ENCODE measurements at places on chromosomes 2 and 18.

GRCh38 chr2:76667821-76668271 is 854.3 kb downstream of the LRRTM4 start:
- DNase-seq = no peak

- no peak for DNase-seq
Measured at GRCh38 chr2:154688373-154688772, 10.1 kb upstream of the KCNJ3 start.

GRCh38 chr2:201860636-201861066 is 54.3 kb downstream of the CDK15 start:
- no peak for DNase-seq

GRCh38 chr2:180730976-180731375 is 249.4 kb upstream of the UBE2E3 start:
- DNase-seq = no peak

- no peak for DNase-seq
Measured at GRCh38 chr2:160363055-160363454, 130.6 kb downstream of the RBMS1 start.

DNA sequence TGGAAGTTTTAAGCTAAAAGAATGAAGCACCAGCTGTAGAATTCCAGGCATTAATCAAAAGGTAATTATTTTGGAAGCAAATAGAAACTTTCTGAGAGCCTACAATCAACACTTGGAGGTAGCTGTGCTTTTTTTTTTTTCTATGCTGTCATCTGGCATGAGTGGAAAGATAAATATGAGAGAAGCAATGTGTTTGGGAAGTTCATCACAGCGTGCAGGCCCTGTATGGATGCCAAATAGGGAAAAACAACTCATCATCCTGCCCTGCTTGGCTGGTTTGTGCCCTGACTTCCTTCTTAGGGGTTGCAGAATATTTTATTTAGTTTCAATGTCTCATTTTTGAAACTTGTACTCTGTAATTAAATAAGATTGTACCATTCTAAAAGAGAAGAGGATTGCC is 437.4 kb downstream of the PIK3C3 start:
- no peak for DNase-seq

DNA sequence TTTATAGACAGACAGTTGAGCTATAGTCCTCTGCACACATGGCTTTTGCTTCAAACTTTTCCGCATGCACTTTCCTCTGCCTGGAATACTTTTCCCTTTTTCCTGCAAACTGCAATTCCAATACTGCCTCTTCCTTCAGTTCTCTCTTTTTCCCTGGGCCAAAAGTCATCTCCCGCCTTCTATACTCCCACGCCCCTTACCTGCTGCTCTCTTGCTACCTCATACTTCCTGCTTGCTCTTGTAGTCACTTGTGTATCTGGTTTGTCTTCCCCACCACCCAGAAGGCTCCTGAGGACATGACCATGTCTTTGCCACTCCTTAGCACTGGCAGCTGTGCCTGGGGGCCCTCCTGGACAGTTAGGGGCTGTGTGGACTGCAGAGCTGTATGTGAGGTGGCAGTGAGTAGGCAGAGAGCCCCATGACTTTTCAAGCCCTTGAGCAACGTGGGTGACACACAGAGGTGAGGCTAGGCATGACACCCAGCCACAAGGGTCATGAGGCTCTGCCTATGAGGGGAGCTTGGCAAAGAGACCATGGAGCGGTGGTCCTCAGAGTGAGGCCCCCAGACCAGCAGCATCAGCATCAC is 23.2 kb downstream of the SPEG start:
- no peak for DNase-seq

- DNase-seq = no peak
Measured at GRCh38 chr18:54330768-54331548, 26.7 kb downstream of the STARD6 start.

- no peak for DNase-seq
Measured at GRCh38 chr2:230234122-230234722, 8.7 kb downstream of the SP140 start.

DNA sequence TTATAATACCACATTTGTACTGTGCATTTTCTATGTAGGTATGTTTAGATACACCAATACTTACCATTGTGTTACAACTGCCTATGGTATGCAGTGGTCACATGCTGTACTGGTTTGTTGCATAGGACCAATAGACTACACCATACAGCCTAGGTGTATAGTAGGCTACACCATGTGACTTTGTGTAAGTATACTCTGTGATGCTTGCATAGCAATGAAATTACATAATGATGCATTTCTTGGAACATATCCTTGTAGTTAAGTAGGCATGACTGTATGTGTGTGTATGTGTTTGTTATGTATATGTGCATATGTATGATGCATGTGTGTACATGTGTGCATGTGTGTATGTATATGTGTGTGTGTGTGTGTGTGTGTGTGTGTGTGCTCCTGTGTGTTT is 157.6 kb downstream of the TDRD15 start:
- DNase-seq = no peak

GRCh38 chr2:9077691-9078090 is 74.2 kb upstream of the MBOAT2 start:
- no peak for DNase-seq

GRCh38 chr18:44133483-44133882 is 547.2 kb upstream of the SETBP1 start:
- no peak for DNase-seq

DNA sequence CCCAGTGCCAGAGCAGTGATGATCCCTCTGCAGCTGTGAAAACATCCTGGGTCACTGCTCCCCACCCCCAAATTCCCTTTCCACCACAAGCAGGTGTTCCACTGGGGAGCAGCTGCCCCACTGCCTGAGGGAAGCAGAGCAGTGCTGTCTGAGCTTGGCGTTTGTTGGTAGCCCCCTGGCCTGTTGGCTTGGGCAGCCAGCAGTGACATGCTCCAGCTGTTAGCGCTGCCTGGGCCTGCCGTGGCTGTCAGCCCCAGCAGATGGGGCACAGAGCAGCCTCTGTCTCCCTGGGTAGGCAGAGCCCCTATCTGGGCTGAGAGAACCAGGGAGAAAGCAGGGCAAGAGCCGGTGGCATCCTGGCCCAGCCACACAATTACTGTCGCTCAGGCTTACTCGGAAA is 247.7 kb downstream of the GLI2 start:
- no peak for DNase-seq

DNA sequence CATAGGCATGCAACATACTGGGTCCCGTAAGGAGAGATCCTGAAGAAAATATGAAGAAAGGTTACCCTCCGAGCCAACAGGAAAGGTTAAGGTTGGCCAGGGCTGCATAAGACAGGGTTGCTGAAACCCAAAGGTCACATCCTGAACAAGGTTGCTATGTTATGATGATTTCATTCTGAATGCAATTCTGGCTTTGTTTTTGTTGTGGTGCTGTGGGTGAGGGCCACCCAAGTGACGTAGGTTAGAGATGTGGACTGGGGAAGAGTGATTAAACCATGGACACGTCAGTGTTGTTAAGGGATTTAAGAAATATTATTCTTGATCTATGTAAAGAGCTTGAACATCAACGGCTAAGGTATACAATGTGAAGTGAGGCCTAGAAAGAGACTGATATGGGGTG is 60.0 kb downstream of the ZEB2 start:
- DNase-seq = no peak

DNA sequence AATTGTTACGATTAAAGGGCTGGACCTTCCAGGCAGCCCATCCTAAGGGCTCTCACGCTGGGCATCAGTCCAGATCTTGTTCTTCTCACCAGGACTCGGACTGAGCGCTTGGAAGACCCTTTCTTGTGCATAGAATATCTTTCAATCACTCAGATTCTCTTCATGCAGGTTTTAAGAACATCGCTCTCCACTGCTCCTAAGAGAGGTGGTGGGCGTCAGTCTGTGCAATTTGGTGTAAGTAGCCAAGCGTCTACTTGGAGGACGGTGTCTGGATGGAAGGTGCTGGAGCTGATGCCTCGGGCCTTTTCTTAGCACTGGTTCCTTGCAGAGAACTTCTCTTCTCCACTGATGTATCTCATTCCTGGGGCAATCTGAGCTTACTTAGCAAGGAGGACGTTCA is 68.7 kb downstream of the ASB1 start:
- no peak for DNase-seq

- DNase-seq = peak; percentile 47
Measured at GRCh38 chr2:218292048-218293014, at the start of gene TMBIM1. TMBIM1 (minus strand) TSS chr2:218292503; CDS start chr2:218282141, 10,362 bp downstream.

DNA sequence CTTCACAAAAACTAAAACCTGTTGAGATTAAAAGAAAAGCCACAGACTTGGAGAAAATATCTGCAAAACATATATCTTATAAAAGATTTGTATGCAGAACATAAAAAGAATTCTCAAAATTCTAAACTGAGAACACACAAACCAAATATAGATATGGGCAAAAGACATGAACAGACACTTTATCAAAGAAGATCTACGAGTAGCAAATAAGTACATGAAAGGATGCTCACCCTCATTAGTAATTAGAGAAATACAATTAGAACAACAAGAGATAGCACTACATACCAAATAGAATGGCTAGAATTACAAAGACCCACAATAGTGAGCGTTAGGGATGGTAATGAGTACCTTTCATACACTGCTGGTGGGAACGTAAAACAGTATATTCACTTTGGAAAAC is 63.9 kb upstream of the ZNF397 start:
- no peak for DNase-seq

- no peak for DNase-seq
Measured at GRCh38 chr2:67596871-67597270, 199.7 kb downstream of the ETAA1 start.

GRCh38 chr18:35153609-35154272 is 87.1 kb upstream of the ZNF397 start:
- no peak for DNase-seq

GRCh38 chr2:37020887-37021796 is 54.8 kb upstream of the STRN start:
- no peak for DNase-seq

DNA sequence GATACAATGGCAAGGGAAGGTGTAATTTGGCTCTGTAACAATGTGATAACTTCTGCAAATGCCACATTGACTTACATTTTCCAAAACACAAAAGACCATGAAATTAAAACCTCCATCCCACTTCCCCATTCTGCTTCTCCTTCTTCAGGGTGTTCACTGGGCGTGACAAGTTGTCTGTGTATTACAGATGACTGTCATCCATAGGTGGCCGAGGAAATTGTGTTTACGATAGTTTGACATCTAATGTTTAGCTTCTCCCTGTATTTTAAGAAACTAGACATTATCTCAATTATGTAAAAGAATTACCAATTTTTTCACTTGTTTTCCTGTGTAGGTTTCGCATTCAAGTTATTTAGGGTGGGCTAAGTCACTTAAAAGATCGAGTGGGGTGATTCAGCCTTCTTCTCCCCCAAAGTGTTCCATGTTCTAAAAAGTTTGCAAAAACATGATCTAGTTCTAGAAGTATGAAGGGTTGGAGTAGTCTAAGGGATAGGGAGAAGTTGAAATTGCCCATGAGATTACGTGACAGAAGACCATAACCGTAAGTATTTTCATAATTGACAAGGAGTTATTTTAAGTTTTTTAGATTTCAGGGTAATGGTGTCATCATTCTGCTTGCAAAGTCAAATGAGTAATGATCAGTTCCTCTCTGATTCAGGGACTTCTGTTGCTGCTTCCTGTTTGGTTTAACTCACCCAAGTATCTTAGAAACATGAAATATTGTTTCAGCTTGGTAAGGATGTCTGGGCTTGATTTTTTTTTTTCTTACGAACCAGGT is 25.2 kb upstream of the CYTIP start:
- no peak for DNase-seq

GRCh38 chr2:17541531-17541950 is 1.0 kb downstream of the VSNL1 start:
- DNase-seq = no peak

DNA sequence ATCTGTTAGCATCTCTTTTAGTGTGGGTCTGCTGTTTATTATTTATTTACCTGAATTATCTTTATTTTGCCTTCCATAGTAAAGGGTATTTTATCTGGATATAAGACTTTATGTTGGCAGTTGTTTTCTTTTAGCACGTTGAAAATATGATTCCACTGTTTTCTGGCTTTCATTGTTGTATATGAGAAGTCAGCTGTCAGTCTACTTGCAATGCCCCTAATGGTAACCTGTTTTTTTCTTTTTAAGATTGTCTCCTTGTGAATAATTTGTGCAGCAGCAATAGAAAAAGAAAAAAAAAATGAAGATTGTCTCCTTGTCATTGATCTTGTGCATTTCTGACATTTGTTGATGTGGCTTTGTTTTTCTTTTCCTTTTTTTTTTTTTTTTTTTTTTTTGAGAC is 27.2 kb downstream of the SNED1 start:
- DNase-seq = no peak
